ENCODE measurements at places on chromosomes 7 and 10.

DNA sequence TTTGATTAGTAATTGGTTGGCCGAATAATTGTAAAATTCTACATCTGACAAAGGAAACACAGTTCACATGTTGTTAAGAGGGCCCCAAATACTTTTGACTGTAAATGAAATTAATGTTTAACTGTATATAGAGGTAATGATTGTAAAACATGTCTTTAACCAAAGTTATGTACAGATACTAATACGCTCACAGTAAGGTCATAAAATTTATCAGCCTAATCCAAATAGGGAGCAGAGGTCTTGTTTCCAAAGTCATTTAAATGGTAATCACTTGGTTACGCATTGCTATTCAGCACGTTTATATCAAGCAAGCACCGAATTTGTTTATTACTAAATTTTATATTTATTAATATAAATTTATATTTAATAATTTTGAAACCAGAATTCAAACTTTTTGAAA is 1.4 kb downstream of the PHYHIPL start:
- no peak for DNase-seq

GRCh38 chr7:34902182-34902581 is 135.1 kb downstream of the DPY19L1 start:
- DNase-seq = no peak

DNA sequence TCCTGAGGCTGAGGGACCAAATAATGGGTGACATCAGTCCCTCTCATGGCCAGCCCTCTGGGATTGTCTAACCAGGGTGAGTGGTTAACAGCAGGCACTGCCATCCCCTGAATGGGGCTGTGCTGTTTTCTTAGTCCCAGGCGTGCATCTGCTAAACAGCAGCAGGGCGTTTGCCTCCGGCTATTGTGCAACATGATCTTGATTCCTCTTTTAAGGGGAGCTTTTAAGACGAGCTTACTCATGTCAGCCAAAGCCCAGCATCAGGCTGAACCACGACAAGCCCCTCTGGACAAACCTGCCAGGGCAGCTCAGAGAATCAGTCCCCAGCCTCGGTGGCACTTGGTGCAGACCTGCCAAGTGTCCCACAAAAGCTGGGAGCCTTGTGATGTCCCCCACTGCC is 16.2 kb upstream of the IGFBP3 start:
- no peak for DNase-seq

GRCh38 chr10:96124230-96125141 is 5.6 kb upstream of the ZNF518A start:
- peak; percentile 12 for DNase-seq

GRCh38 chr7:6130007-6130587 is 98.9 kb downstream of the ANKRD61 start:
- no peak for DNase-seq

- DNase-seq = peak; percentile 76
These were observed 43.9 kb downstream of the DOCK4 start for GRCh38 chr7:112162142-112162766.

GRCh38 chr10:69014171-69014570 is 25.6 kb downstream of the KIFBP start:
- peak; percentile 57 for DNase-seq

DNA sequence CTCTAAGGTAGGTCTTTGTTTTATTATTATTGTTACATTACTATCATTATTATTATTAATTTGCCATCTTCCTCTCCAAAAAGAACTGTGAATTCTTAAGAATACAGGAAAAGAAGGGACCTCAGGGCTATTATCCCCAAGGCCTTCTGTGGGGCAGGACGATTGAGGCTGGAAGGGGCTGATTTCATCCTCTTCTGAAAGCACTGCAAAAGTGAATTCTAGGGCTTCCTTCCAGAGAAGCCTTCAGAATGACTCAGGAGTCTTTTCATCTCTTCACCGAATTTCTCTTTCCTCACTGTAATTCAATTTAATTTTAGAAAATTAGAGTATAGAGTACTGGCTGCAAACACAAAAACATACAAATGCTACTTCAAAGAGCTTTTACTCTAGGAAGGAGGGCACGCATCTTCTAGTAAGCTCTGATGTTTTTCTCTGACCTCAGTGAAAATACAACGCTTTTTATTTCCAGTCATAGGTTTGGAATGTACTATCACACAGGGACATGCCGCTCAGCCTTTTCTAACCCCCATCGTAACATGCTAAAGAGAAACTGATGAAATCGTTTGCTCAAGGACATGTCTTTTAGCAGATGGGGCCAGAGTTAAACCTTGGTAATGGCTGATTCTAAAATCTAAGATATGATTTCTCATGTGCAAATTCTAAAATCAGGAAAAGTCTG is 280.2 kb upstream of the PITRM1 start:
- DNase-seq = peak; percentile 14

GRCh38 chr10:55822096-55822495 is 539.0 kb downstream of the ZWINT start:
- no peak for DNase-seq

DNA sequence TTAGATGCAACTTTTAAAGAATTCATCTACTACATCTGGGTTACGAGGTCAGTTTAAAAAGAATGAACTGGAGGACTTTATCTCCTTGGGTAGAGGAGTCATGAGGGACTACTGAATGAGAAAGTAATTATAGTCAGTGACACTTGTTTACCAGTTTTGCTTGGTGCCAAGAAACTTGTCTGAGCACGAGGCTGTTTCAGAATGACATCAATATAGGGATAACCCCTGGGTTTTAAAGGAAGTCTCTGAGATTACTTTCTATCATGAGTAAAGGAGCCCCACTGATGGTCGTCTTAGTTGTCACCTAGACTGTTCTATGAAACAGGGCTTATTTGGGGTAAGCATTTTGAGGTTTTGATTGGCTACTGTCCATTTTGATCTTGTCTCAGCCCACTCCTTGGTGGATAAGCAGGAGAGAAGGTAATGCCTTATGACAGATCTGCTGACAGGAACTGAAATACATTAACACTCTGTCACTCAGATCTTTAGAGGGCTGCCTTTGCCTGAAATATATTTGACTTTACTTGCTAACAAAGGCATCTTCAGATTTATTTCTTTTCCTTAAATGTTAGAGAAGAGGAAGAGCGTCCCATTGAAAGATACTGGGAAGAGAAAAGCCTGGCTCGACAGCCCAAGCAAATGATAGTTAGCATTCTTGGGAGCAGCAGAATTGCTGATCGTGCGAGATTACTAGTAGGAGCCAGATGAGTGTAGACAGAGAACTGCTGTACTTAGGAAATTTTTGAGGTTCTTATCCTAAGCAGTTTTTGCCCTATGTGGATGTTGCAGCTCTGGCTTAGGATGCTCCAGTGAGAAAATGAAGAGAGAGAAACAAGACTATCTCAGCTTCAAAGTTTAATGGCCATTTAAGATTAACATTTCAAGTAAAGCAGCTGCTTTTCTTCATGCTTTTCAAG is 299.2 kb upstream of the LRGUK start:
- no peak for DNase-seq

GRCh38 chr7:90797596-90797995 is 201.5 kb downstream of the CDK14 start:
- DNase-seq = peak; percentile 11

GRCh38 chr7:142913051-142913450 is 20.5 kb downstream of the TRPV5 start:
- no peak for DNase-seq

DNA sequence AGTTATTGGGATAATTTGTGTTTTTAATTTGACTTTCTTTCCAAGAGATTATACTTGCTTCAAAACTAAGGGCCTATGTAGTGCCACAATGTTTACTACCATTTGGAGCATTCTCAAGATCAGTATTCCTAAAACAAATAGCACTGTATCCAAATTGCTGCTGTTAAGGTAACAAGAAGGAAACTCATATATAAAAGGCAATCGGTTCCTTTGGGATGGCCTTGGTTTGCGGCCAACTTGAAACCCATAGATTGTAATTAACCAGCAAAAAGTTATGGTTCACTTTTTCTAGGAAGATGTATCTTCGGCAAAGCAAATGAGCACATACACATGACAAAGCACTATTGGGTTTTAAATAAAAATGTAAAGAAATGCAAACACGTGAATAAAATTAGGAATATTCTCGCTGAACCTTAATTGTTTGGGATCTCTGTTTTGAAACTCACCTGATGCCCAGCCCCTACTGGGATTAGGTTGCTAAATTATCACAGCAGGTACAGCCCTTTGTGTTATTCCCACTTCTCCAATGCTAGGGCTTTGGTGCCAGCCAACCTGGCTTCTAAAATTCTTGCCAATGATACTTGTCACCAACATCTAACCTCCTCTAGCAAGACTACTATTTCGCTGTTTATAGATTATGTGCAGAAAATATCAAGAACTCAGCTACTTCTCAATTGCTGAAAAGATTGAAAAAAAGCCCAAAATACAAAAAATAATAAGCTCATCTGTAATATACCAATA is 16.0 kb downstream of the CDNF start:
- no peak for DNase-seq

DNA sequence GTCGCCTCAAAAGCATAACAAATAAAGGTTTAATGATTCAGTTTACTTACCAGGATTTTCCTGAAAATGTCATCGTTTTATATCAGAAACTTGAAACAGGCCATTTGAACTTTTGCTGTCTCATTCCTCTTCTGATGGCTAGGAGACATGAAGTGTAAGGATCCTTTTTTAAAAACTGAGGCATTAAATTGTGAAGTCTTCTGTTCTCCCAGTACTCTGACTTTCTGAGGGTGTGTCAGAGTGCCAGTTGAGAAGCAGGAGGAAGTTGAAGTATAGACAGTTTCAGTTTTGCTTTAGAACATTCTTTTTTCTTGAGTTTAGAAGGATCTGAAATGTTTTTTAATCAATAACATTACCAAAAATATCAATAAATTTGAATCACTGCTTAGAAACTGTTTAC is at the start of gene SAMD9L:
SAMD9L (minus strand) TSS at position 242 of the 400 bp plus-strand sequence. CDS start 12,414 bp downstream, outside the sequence.
- no peak for DNase-seq

DNA sequence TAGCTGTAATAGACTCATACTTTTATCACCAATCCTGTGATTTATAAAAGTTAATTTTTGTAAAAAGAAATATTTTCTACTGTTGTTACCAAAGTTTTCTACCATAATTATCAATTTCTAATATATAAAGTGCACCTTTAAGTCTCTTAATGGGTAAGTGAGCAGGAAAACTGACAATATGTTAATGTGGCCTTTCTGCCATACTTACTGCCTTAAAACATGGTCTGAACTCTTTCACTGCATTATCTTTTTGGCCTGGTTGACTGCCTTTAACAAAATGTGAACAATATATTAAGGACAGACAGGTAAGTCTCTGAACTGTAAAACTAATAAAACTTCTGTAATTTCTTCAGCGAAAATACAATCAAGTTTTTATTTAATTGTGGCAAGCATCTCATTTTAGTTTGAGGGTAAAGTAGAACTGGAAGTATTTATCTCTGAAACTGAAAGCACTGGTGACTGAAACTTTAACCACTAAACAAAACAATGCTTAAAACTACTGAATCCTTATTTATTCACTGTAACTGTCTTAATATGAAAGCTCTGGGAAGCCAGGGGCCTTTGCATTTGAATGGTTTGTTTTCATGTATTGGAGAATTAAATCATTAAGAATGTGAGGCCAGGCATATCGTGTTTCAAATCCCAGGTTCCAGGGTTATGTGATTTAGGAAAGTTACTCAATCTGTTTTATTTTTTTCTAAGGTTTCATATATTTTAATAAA is 948.8 kb upstream of the POT1 start:
- no peak for DNase-seq

DNA sequence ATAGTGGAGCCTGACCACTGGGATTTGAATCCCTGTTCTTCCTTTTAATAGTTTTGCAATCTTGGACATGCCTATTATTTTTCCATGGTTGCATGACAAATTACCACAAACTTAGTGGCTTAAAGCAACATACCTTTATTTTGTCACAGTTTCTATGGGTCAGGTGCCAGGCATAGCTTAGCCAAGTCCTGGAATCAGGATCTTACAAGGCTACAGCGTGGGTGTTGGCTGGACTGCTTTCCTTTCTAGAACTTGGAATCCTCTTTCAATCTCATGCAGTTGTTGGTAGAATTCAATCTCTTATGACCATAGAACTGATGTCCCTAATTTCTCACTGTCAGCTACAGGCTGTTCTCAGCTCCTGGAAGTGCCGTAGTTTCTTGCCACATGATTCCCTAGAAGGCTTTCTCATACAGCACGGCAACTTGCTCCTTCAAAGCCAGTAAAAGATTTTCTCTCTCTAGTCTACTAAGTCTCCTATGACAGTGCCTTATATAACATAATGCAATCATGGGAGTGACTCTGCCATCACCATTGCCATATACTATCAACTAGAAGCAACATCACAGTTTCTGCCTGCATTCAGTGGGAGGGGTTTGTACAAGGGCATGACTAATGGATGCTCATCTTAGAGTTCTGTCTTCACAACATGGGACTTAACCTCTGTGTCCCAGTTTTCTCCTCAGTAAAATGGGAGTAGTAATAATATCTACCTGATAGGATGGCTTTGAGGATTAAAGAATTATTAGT is 243.4 kb upstream of the FZD1 start:
- DNase-seq = no peak

All from NCI-H226 (cell line).